Panc1 (cell line): ENCODE measurements at places on chromosomes 2 and 18. TPM values are rescaled to one million over a fixed set of nuclear protein-coding genes. Genes with fewer than 3 reads are reported as not detected.

- DNase-seq: no peak
Observed at GRCh38 chr2:101382442-101382841, 4.9 kb downstream of the CREG2 start.

DNA sequence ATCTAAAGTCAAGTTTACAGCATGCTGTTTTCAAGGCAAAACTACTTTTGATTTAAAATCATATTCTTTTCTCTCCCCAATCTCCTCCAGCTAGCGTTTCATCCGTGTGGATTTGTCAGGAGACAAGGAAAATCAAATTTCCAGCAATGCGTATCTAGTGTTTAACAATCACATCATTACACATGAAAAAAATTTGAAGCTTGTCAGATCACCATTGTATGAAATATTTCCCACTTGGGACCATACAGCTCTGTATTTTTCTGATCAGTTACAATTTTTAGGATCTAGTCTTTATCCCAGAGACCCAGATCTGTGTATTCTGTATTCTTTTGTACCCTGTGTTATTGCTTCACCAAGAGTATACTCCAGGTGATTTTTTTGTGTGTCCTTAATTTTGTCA is 28.6 kb upstream of the CYP1B1 start:
- DNase-seq: no peak

LIPG gene
- total RNA-seq: 92.0 TPM

VWA3B gene
- not detected for total RNA-seq

- DNase-seq: no peak
Observed at GRCh38 chr2:40028792-40029488, 249.9 kb upstream of the THUMPD2 start.

GRCh38 chr2:20543469-20544152 is 96.7 kb downstream of the RHOB start:
- DNase-seq: no peak

DNA sequence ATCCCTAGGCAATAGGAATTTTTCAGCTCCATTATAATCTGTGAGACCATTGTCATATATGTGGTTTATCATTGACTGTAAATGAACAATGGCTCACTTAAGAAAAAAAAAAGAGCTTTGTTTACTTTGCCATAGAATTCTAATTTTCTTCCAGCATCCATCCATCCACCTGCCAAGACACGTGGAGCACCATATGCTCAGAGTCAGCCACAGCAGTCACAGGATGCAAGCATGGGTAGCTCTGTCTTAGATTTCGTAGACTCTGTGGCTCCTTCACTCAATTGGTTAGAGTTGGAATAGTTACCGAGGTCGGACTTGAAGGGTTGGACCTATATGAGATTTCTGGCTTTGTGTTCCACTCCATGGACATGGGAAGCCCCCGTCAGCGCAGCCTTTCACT is 75.6 kb downstream of the COA5 start:
- no peak for DNase-seq

DNA sequence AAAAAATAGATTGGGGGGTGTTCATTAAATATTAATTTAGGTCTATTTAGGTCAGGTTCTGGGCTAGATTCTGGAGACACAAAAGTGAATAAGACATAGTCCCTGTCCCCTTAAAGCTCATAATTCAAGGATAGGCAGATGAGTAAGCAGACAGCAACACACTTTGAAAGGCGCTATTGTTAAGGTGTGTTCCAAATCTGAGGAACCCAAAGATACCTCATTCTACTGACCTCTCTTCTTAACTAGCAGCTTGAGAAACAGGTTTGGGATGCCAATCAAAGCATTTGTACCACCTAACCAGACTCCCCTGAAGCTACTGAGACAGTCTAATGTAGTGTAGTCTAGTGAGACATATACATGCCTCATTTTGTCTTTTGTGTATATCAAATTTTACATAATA is 34.8 kb downstream of the SEMA4F start:
- DNase-seq: no peak

FLACC1 gene
- 0.39 TPM for total RNA-seq

RANBP2 gene
- 92.1 TPM for total RNA-seq
